ENCODE measurements at places on chromosomes 5 and 9. TPM values are rescaled to one million over a fixed set of nuclear protein-coding genes. Genes with fewer than 3 reads are reported as not detected.

Gene RASGEF1C
- not detected for total RNA-seq

Gene SPAAR
- 0.44 TPM for total RNA-seq

Gene PHYHD1
- total RNA-seq: 46.2 TPM

Gene NUTM2F
- total RNA-seq: not detected

Gene DAPK1
- 44.8 TPM for total RNA-seq

Gene ZNF474
- 0.12 TPM for total RNA-seq

Gene PTTG1
- 2.7 TPM for total RNA-seq

Gene PRRX2
- 0.16 TPM for total RNA-seq

Gene EPB41L4B
- 93.5 TPM for total RNA-seq

GRCh38 chr5:121399879-121400278 lies 451.8 kb upstream of the FTMT start:
- no peaks in the 10 kb centered on the region for H3K27me3 ChIP-seq
- H3K36me3 ChIP-seq: no peaks in the 10 kb centered on the region
- no peak for DNase-seq
- H3K4me3 ChIP-seq: no peak overlapping the region

DNA sequence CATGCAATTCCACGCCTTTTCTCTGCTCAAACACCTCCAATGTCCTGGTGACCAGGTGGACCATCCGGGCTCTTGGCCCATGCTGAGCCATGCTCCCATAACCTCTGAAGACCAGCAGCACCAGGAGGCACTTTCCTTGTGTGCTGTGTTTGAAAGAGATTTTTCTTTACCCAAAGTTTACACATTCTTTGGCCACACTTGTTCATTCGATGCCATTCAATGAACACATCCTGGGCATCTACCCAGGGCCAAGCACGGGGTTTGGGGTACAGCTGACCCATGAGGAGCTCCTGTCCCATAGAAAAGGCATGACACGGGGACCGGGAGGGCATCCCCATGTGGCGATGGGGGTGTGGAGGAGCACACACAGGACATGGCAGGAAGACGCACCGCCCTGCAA lies 77.1 kb upstream of the IRX1 start:
- no peaks in the 10 kb centered on the region for H3K27me3 ChIP-seq
- no peak overlapping the region for H3K4me3 ChIP-seq
- no peak overlapping the region for H3K27ac ChIP-seq
- H3K36me3 ChIP-seq: no peaks in the 10 kb centered on the region

- no peaks in the 10 kb centered on the region for H3K4me1 ChIP-seq
- no peaks in the 10 kb centered on the region for H3K36me3 ChIP-seq
- no peak overlapping the region for H3K4me3 ChIP-seq
- no peaks in the 10 kb centered on the region for H3K27me3 ChIP-seq
- no peak for DNase-seq
Observed at GRCh38 chr5:10295619-10296326, 11.9 kb downstream of the CMBL start.

GRCh38 chr5:82657033-82657699 lies 379.0 kb upstream of the RPS23 start:
- no peaks in the 10 kb centered on the region for H3K36me3 ChIP-seq
- no peak overlapping the region for H3K27ac ChIP-seq
- DNase-seq: no peak

DNA sequence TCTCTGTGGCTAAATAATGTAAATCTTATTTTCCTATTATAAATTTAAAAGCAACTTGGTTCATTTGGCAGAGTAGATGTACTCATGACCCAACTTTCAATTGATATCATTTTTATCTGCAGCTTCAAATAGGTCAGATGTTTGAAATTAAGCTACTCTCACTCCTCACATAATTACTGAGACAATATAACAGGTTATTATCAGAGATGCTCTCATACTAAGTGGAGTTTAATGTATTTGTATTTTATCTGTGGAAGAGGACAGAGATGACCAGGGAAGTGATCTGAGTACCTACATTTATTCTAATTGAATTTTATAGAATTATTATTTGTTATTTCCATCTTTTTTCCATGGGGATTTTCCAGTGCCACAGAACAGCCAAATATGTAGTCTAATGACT lies 177.4 kb upstream of the PRLR start:
- no peaks in the 10 kb centered on the region for H3K27me3 ChIP-seq
- no peaks in the 10 kb centered on the region for H3K4me1 ChIP-seq
- H3K27ac ChIP-seq: no peak overlapping the region

DNA sequence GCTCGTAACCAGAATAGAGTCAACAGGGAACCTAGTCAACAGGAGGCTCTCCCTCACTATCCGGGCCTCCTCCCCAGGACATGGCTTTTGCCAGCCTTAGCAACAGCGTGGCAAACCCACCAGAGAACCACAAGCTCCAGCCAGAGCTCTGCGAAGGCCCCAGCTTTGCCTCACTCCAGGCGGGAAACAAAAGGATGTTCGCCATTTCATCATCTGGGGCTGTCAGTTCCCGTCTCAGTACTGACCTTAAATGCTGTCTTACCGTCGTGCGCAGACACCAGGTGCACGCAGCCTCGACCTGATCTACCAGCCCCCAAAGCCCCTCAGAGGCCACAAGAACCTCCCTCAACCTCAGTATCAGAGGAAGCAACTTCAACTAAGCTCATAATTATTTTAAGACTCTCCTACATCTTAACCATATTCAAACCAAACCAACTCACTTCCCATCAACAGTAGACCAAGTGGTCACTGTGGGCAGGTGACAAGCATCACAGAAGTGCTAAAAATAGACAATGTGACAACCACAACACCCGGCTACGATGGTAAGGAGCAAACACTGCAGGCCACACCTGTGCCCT lies 71.4 kb downstream of the SEMA4D start:
- DNase-seq: no peak
- no peak overlapping the region for H3K4me3 ChIP-seq
- no peak overlapping the region for H3K27ac ChIP-seq
- H3K36me3 ChIP-seq: no peaks in the 10 kb centered on the region
- no peaks in the 10 kb centered on the region for H3K4me1 ChIP-seq
- H3K27me3 ChIP-seq: no peaks in the 10 kb centered on the region

GRCh38 chr9:14532456-14533115 lies 160.6 kb downstream of the ZDHHC21 start:
- H3K27me3 ChIP-seq: no peaks in the 10 kb centered on the region
- H3K4me1 ChIP-seq: no peaks in the 10 kb centered on the region
- no peaks in the 10 kb centered on the region for H3K36me3 ChIP-seq
- no peak for DNase-seq
- H3K4me3 ChIP-seq: no peak overlapping the region

DNA sequence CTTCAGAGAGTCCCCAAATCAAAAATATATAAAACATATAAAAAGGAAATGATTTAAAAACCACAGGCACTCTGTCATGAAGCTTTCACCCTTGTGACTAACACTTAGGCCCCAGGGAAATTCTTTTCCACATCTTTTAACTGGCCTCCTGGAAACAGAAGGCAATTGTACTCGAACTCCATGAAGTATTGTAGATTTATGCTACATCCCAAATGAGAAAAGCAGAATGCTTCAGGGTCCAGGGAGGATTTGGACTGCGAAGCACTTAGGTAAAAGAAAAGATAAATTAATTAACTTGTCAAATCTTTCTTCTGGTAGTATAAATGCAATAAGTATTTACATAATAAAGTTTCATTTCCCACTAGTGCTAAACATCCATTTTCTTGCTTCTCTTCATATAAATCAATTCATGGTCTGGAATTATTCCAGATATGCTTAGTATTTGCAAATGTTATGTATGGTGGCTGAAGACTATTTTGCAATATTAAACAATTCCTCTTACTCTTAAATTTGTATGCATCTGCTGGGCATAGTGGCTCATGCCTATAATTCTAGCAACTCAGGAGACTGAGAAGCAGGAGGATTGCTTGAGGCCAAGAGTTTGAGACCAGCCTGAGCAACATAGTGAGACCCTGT lies 64.9 kb upstream of the ELL2 start:
- no peak overlapping the region for H3K27ac ChIP-seq
- H3K36me3 ChIP-seq: no peaks in the 10 kb centered on the region
- DNase-seq: no peak
- peaks cover 20% of the 10 kb centered on the region for H3K4me1 ChIP-seq
- H3K4me3 ChIP-seq: no peak overlapping the region
